ENCODE measurements at places on chromosomes 7 and 10. TPM values are rescaled to one million over a fixed set of nuclear protein-coding genes. Genes with fewer than 3 reads are reported as not detected.

HTR7 gene
- total RNA-seq = under 0.01 TPM

PIK3CG gene
- 5.2 TPM for total RNA-seq

TMEM140 gene
- total RNA-seq = 1.6 TPM

ZNF277 gene
- total RNA-seq = 17.7 TPM

ATG9B gene
- not detected for total RNA-seq

H2BK1 gene
- not detected for total RNA-seq

BLNK gene
- 1.6 TPM for total RNA-seq

CDHR1 gene
- total RNA-seq = under 0.01 TPM

BAMBI gene
- 4.2 TPM for total RNA-seq

MKX gene
- total RNA-seq = 5.2 TPM

MEIG1 gene
- not detected for total RNA-seq

CYP26A1 gene
- 0.52 TPM for total RNA-seq

INMT gene
- 35.5 TPM for total RNA-seq

MTPN gene
- 54.8 TPM for total RNA-seq

SORBS1 gene
- total RNA-seq = 66.8 TPM

AKR1E2 gene
- total RNA-seq = 46.4 TPM

EBLN1 gene
- under 0.01 TPM for total RNA-seq

PAX2 gene
- total RNA-seq = not detected

BMPER gene
- total RNA-seq = 9.4 TPM

NEUROD6 gene
- total RNA-seq = not detected

DMBT1 gene
- total RNA-seq = not detected

ABCB4 gene
- total RNA-seq = under 0.01 TPM

IKZF1 gene
- 2.1 TPM for total RNA-seq

MUC12 gene
- not detected for total RNA-seq

ATRNL1 gene
- 7.8 TPM for total RNA-seq

IL6 gene
- total RNA-seq = not detected

VPS37D gene
- 3.1 TPM for total RNA-seq

KIAA1549 gene
- total RNA-seq = 4.2 TPM

CPXM2 gene
- 0.52 TPM for total RNA-seq

SH2D4B gene
- total RNA-seq = under 0.01 TPM

UFSP1 gene
- total RNA-seq = 5.7 TPM

PHYHIPL gene
- 0.52 TPM for total RNA-seq

WDFY4 gene
- total RNA-seq = 2.6 TPM

MSMB gene
- not detected for total RNA-seq

SPDYE9 gene
- total RNA-seq = not detected

IGFBP3 gene
- total RNA-seq = 112 TPM

CFAP69 gene
- 2.6 TPM for total RNA-seq

FBXL13 gene
- 3.7 TPM for total RNA-seq

NKX1-2 gene
- not detected for total RNA-seq

C10orf53 gene
- not detected for total RNA-seq

TMEM178B gene
- total RNA-seq = 0.52 TPM

AOAH gene
- total RNA-seq = 5.2 TPM

MACROH2A2 gene
- 8.4 TPM for total RNA-seq

PON1 gene
- total RNA-seq = not detected

CAMK2B gene
- total RNA-seq = 4.7 TPM

TMEM225B gene
- total RNA-seq = 0.52 TPM

HOXA10 gene
- 13.6 TPM for total RNA-seq

Data from skeletal muscle tissue (tissue), 5 donors.